Occipital lobe (tissue), 3 donors: ENCODE measurements at places on chromosomes 2 and 18.

DNA sequence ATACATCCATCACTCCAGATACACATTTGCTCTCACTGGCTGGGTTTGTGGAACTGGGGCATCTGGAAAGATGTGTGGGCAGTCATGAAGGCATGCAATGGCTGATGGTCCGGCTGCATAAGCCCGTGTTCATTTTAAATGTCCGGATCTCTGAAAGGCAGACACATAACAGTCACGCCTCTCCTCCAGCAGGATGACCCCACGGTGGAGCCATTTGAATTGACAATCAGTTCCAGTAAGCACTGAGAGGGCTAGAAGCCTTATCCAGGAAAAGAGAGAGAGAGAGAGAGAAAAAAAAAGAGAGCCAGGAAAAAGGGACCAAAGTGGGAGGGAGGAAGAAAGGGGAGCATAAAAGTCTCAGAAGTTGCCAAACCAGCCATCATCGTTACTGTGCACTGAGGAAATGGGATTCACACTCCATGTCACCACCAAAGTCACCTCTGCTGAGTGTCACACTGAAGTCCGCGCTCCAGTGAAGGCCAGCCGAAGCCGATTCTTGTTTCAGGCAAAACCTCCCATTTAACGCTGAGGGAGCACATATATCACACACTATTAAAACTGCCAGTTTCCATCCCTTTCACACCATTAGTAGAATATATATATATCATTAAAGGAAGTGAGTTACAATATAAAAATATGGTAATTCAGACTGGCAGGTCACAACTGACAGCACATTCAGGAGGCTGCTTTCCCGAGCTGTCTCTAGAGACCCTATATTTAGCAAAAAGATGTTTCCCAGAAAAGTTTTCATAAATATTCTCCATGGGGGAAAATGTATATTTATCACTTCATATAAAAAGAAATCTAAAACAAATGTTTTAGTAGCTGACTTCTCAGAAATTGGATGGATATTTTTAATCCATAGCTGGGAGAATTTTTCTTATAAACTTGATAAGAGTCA lies 142.0 kb downstream of the ACTR3 start:
- no peak for DNase-seq

GRCh38 chr2:157439824-157440186 lies 4.1 kb downstream of the CYTIP start:
- no peak for DNase-seq

GRCh38 chr2:64526034-64526433 lies 1.9 kb downstream of the AFTPH start:
- no peak for DNase-seq

GRCh38 chr2:23903034-23903433 lies 23.9 kb downstream of the ATAD2B start:
- DNase-seq, result no peak

DNA sequence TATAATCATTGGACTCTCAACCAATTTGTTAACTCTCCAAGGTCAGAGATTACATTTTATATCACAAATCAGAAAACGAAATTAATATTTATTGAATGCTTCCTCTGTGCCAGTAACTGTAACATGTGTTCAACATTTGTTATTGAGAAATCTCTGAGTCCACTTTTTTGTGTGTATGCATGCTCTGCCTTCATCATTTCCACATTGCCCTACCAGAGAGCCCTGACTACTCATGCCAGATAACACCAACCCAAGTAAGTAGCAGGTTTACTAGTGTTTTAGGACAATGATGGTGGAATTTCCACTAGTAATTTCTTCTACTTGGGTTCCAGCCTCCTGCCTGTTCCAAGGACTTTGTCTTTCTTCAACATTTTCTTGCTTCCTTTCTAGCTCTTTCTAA lies 14.2 kb upstream of the FAP start:
- no peak for DNase-seq

GRCh38 chr2:221025398-221025797 lies 546.7 kb downstream of the EPHA4 start:
- DNase-seq, result no peak

DNA sequence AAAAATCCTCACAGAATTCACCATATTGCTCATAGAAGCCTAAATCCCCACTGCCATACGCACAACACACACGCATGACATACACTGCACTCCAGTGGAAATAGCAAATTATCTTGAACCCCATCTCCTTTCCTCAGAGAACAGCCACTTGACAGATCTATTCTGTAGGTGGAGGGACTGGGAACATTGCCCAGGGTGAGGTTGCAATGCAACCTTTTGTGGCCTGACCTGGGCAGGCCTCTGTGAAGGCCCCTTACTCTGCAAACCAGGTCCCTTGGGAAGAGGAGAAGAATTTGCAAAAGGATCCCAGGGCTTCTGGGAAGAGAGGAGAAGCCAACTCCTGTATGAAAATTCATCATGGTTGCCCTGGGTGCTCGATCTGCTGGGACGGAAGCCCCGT lies 51.9 kb downstream of the SDC1 start:
- DNase-seq, result no peak

DNA sequence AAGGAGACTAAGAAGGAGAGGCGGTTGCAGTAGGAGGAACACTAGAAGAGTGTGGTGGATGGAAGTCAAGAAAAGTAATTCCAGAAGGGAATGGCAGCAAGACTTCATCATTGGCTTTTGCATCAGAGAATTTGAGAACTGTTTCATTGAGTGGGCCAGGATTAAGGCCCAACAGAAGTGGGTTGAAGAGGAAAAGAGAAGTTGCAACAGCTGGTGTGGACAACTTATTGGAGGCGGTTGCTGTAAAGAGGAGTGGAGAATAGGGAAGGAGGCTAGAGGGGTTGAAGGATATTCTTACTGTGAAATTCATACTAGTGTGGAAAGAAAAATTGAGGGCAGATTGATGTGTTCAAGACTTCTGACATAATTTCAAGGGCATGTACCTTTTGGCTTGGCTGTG lies 168.7 kb upstream of the FN1 start:
- no peak for DNase-seq
